ENCODE measurements at places on chromosomes 4 and X.
A peak's percentile ranks its signal among the peaks of the same experiment; 100 is the strongest.

DNA sequence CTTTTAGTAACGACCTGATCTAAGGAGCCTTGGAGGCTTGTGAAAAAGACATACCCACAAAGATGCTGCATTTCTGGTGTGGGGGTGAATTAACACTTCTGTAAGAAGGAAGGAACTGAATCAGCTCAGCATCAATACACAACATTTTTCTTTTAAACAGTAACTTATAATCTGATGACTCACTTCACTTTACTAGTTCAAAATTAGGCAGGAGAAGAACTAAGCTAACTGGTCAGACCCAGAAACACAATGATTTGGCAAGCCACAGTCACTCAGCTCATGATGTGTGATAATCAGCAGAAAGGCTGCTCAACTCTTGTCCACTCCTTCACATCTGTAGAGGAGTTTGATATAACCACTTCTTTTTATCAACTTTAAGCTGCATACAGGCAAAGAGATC is 4.6 kb downstream of the MMAA start:
- DNase-seq: peak; percentile 27

DNA sequence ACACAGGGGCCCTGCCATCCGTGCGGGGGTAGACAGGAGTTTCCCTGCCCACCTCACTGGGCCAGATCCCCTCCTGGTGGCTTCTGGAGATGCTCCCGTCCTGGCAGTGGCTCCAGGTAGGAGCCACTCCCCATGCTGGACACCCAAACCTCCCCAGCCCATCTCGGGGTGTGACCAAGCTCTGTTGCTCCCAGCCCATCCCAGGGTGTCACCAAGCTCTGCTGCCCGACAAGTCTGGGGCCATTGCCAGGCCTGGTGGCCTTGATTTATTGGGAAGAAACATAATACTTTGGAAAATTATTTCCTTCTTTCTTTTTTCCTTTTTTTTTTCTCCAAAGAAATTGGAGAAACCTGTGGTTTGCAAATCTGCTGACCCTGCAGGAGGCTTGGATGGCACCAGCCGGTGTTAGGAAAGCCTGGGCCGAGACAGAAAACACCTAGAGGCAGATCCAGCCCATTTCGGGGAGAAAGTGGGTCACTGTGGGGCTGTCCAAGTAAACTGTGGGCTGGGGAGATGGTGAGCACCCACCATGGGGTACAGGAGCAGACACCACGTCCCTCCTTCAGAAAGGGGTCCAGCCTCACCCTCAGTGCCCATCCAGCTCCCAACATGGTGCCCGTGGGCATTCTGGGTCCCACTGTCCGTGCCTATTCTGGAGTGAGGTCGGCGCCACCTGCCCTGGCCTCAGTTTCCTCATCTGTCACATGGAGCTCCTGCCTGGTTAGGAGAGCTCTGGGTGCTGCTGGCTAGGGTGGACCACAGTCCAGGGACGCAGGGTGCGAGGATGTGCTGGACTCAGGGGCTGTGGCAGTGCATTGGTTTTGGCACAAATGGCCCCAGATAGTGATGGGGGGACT is 59.4 kb upstream of the ADRA2C start:
- no peak for DNase-seq

GRCh38 chrX:73337366-73337765 is 109.5 kb upstream of the CDX4 start:
- DNase-seq: no peak

DNA sequence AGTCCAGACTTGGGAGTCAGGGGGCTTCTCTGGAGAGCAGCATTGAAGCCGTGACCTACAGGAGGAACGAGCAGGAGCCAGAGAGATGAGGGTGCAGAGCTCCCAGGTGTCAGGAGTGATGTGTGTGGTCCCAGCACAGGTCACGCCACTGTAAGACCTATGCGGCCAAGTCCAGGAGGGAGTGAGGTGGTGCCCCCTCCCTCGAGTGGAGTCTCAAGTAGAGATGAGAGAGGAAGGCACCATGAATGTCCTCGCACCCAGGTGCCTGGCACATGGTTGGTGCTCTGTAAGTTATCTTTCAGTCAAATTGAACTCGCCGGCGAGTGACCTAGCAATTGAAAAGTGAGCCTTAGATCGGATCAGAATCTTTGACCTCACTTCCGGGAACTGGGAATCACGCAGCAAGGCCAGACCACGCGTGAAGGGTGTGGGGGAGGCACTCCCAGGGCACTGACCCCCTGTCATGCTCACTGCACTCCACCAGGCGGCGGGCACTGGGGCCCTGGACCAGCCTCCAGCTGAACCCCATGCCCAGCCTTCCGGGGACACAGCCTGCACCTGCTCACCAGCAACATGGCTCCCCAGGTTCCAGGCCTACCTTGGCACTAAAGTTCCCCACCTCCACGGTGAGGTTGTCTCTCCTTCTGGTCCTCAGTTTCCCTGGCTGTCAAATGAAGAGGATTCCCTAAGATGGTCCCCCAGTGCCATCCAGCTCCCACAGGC is 127.4 kb downstream of the HMX1 start:
- no peak for DNase-seq

DNA sequence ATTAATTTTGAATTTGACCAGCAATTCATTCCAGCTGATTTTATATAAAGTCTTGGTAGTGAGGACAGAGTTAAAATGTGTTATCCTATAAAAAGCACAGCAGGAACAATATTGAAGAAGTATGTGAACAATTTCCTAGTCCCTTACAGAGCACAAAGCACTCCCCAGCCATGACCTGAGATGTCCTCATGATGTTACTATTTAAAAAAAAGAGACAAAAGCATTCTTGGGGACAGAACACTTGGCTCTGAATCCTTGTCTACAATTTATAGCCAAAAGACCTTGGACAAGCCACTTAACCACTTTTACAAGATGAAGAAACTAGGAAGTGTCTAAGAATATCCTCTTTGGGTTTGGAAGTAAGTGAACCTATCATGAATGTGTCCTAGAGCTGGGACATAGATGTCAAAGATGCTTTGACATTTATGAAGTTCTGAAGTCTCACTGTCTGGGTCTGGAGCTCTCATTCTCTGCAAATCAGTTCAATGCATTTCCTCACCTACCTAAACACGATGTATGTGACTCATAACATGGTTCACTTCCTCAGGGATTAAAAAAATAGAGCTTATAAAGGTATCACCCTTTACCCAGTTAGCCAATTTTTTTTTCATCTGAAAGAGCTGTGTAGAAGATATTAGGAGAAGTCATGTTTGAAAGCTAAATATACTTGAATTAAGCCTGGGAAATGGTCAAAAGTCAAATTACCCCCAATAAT is 61.4 kb downstream of the IGFBP7 start:
- no peak for DNase-seq
